Stimulated activated CD4-positive, alpha-beta T cell treated with anti-CD3 and anti-CD28 coated beads, Interleukin-4, amount 100 ng/mL, for 1 hour (primary cell): ENCODE measurements at places on chromosomes 5 and 9.

- DNase-seq = no peak
These were observed 17.4 kb downstream of the FYB1 start for GRCh38 chr5:39201781-39202596.

DNA sequence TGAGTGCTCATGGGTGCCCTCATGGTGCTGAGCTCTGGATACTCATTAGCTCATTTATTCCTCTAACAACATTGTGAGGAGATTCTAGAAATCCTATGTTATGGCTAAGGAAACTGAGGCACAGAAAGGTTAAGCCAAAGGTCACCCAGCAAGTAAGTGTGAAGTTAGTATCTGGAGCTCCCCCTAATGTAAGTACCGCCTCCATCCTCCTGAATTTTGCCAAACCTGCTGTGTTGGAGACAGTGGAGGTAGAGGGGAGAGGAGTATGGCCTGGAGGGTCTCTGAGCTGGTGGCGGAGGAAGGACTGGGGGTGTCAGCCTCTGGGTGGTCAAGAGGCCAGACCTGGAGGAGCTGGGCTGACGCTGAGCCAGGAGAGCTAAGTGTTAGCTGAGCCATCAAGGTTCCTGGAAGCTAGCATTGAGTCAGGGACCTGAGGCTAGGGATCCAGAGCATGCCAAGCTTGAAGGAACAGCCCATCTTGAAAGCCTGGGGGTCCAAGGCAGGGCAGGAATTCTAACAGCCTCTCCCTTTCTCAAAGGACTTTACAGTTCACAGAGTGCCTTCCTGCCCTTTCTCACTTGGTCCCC is 114.8 kb downstream of the RGS3 start:
- DNase-seq = no peak

DNA sequence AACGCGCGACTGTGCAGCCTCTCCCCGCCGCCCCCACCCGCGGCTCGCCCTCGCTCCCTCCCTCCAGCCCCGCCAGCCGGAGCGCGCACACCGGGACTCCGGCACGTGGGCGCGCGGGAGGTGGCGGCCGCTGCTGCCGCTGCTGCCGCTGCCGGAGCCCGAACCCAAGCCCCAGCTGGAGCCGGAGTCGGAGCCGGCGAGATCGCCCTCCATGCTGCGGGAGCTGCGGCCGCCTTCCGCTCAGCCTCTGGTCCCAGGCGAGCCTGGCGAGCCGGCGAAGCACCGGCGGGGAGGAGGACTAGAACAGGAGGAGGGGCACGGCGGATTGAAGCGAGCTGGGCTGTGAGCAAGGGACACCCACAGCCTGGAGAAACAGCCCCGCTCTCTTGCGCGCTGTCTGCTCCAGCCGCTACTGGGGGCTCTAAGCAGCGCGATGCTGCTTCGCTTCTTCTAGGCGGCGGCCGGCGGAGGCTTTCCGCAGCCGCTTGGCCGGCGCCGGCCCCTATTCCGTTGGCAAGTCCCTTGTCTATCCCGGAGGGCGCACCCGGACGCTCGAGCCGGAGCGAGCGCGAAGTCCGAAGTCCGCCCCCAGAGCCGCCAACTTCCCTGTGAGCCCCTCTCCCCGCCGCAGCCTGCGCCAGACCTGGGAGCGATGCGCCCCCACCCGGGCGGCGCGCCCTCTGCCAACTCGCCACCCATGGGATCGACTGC is 598.7 kb upstream of the SGCD start:
- DNase-seq = no peak

DNA sequence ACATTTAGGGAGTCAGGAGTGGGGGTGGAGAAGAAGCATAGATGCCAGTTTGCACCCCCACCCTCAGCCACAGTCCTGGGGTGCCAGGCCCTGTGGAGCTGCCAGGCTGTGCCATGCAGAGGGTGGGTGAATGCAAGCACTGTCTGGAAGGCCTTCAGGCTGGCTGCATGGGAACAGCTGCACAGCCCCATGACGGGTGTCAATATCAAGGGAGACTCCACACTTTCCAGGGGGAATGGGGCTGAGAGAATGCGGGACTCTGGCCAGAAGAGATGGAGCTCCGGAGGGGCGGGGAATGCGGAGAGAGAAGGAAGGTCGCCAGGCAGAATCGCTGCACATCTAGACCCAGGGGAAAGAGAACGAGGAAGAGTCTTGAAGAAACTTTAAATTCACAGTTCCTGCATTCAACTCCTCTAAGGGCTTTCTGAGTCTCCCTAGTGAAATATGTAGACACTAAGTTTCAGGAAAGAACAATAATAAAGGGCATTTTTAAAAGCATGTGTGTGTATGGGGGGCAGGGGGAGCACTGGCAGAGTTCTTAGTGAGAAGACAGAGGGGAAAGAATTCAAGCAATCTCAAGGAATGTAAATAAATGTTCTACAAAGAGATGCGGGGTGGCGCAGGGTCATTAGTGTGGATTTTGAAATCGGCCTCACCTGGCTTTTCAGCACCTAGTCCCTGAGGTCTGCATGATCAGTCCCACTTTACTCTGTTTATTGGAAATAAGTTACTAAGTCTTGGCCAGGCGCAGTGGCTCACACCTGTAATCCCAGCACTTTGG is 59.1 kb downstream of the BOD1 start:
- DNase-seq = no peak

GRCh38 chr9:37719526-37719925 is 34.1 kb upstream of the TRMT10B start:
- no peak for DNase-seq

DNA sequence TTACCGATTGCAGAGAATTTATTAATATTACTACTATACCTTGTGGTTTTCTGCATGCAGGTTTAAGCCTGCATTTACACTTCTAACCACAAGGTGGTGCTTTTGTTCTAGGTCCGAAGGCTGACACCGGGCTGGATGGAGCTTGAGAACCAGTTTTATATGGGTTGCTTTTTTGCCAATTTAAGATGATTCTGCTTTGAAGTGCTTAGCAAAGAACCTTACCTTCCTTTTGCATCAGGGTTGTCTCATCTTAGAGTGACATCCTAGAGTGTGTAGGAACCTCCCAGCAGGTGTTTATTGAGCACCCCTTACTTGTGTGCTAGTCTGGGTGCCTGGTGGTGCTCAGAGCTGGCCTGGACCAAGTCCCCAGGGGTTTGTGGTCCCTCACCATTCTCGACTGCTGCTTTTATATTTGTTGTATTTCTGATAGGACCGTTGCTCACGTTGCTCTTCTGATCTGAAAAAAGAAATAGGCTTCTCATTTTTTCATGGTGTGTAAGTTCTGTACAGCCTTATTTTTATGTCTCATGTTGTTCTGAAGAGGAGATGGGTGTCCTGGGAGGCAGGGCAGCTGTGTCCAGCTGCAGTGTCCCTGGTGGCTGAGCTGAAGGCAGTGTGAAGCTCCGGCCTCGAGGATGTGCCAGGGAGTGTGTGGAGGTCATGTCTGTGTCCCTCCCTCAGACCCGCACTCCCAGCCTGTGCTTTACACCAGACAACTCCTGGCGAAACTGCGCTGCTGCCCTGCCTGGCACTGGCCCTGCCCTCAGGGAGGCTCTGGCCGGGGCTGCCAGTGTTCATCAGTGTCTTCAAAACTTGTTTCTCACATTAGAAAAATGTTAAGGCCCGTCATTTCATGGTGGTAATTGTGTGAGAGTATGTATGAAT is 54.3 kb downstream of the EHMT1 start:
- no peak for DNase-seq

DNA sequence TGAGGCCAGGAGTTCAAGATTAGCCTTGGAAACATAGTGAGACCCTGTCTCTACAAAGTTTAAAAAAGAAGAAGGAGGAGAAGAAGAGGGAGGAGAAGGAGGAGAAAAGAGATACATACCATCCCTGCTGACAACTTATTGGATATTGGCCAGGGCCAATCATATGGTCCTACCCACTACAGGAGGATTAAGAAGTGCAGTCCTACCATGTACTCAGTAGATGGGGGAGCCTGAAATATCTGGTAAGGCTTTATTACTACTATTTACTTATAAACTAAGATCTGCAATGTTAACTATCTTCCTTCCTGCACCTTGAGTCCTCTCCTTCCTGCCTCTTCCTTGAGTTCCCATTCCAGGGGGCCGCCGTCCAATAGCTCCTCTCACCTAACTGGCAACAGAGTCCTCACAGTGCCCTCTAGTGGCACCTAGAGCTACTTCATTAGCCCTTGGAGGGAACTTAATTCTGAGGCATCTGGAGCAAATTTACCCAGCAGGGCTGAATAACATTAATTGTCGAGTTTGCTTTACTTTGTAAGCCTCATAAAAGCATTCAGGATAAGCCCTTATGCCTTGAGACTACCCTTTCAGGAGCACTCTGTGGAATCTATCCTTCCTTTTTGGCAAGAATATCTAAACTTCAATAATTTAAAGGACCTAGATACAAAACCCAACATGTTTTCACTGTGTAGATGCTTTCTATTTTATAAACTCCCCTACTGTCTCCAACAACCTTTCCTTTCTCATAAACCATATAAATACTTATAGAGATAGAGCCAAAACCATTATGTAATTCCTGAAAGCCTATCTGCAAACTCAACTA is 39.1 kb upstream of the RANBP6 start:
- DNase-seq = peak; percentile 47

DNA sequence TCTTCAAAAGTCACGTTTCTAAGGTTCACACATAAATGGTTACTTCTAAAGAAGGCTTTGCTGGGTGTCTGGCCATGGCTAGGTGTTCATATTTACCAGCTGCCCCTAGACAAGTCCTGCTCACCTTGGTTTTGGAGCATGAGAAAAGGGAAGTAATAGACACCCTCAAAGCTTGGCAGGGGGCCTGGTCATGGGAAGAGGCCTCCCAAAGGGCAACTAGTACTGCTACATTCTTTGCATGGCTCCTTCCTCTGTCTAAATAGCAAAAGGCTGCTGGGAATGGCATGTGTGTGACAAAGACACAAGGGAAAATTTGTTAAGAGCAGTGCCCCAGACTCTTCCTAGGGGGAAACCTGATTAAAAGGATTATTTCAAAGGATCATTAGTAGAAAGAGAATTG is 93.4 kb downstream of the NRG2 start:
- DNase-seq = no peak

DNA sequence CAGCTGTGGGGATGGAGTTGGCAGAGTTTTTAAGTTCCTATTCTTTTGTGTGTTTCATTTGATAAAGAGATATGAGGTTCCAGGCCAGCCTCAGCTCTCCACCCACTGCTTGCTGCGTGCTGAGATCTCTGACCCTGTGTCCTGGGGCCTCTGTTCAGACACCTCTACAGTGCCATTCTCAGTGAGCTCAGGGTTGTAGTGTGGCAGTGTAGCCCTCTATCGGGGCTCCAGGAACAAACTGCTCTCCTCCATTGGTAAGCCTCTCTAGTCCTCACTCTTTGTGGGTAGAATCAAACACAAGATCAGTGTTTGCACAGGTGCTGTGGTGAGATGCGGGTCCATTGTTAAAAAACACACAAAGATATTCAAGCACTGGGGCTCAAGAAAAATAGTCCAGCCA is 386.6 kb upstream of the RPS23 start:
- no peak for DNase-seq

DNA sequence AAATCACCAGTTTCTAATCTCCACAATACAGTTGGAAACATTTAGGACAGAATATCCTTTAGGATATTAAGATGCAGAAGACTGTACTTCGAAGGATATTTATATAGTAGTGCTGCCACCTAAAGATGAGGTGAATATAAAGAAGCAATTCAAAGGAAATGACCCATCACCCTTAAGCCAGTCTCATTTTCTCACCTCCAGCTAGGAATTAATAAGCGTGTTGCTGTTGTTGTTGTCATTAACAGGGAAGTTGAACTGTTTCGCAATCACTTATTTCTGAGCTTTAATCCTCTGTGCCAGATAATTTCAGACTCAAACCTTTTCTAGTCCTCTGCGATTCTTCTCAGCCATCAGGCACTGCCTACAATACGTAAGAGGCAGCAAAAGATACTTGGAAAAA is 7.8 kb upstream of the PURA start:
- no peak for DNase-seq

DNA sequence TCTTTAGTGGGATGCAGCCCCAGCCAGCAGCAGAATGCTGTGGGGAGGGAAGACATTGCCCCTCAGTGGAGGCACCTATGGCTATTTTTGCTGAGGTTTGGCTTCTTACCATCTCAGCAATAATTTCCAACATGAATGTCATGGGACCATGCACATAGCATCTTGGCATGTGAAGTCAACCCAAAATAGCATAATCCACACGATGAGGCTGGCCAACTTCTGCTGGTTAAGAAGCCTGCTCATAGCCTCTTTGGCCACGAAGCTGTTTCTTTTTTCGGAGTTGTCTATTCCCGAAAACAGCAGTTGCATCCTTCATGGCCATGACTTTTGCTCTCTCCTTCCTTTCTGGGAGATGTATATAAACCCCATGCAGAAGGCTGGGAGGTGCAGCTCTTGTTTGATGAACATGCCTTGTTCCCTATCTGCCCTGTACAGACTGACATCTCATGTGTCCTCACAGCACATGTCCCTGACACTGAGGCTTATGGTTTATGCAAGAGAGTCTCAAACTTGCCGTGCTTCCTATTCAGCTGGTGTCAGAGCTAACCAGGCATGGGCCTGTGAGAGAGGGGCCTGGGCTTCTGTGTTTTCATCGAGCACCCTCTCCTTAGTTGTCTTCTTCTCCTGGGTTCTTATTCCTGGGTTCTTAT is 45.3 kb downstream of the SYK start:
- DNase-seq = no peak

- DNase-seq = no peak
These were observed 179.7 kb upstream of the ANKRD55 start for GRCh38 chr5:56412601-56413379.

DNA sequence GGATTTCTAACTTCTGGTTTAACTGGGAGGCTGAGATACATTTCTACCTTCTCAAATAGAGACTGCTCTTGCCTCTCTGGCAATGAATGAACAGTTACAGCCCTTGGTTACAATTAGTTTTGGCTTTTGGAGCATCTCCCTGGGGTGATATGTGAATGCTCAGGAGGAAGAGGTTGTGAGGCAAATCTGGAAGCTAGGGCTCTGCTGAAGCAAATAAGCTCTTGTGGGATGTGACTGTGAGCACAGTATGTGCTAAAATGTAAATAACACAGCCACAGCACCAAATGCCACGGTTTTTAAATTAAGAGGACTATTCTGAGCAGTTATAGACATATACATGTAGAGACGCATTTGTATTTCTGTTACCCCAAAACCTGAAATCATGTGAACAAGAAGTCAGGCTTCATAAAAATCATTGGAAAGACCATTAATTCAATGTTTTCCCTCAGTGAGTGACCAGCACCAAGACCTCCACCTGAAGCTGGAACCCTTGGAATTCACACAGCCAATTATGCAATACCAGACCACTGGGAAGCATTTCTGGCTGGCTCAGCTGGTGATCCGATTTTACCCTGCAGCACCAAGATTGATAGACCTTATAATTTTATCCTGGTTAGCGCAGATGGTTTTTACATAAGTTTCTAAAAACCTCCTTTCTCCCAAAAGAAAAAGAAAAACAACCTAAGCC is 3.0 kb upstream of the SLC44A1 start:
- no peak for DNase-seq

GRCh38 chr5:148973455-148973854 is 89.4 kb downstream of the SH3TC2 start:
- DNase-seq = no peak

DNA sequence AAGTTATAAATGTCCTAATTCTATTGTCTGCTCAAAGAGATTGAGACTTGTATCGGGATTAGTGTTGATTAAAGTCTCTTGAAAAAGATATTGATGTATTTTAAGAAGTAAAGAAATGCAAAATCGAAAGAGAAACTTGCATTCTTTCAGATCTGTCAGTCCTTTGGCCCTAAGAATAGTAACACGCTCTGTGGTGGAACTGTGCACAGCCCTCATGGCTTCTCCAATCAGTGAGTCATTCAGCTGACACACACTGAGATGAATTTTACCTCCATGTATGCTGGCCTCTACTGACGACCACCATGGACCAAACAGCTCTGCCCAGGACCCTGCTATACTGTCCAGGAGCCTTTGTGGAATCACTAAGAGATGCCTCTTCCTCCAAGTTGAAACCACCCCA is 232.4 kb downstream of the ESM1 start:
- DNase-seq = no peak

- no peak for DNase-seq
These were observed 13.2 kb upstream of the LVRN start for GRCh38 chr5:115949096-115949495.
